ENCODE measurements at places on chromosomes 16 and 17.

DNA sequence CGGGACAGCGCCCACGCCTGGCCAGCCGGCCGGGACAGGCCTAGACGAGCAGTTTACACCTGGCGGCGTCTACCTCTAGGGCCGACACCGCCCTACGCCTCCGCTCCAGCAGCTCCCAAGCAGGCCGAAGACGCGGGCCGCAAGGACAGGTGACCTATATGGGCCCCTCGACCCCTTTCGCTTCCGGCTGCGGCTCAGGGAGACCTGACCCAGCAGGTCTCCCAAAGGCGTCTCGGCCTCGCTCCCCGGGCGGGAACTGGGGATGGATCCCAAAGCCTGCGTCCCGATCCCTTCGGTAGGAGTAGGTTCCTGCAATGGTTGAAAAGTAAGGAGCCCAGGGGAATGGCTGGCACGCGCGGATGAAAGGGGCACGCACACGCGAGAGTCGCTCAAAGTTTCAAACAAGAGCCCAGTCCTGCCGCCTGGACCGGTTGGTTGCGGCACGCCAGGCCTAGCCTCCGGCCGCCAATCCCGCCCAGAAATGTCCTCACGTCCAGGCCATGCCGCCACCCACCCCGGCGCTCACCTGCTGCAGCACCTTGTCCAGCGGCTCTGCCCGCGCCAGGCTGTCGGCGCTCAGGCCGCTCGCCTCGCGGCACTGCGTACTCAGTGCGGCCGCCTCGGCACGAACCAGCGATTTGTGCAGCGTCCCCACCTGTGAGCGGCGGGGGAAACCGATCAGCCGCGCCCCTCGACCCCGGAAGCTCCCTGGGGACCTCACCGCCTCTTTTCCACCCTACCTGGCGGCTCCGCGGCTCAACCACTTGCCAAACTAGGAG lies 630 bp downstream of the ESRP2 start:
- no peak for DNase-seq

DNA sequence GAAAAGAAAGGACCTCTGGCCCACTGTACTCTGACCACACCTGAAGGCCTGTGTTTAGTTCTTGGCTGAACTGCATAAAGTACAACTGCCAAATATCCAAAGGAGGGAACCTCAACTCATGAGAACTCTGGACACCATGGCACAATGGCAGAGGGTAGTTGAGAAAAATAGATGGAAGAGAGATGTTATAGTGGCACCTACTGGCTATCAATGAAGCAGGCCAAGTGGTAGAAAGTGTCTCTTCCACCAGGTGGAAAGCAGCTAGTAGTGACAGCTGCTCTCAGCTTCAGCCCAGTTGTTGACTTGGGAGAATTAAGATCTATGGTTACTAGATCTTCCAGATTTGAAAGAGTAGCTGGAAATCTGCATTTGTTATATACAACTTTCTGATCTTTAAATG lies 3.2 kb downstream of the MED31 start:
- peak; percentile 66 for DNase-seq

DNA sequence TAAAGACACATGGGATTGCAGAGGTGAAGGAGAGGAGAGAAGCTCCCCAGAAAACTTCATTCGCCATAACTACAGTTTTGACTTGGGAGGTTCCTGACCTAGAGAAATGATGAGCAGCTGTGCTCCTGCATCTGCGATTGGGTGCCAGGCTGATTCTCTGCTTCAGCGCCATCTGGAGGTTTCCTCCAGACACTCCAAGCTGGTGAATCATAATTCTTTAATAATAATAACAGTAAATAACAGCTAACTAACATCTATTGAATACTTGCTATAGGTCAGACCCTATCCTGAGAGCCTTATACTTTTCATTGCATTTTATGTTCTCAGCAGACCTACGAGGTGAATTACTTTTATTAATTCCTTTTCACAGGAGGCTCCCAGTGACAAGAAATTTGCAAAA lies 575.8 kb downstream of the TOX3 start:
- DNase-seq, result peak; percentile 2

GRCh38 chr17:42775534-42776098 lies 2.4 kb downstream of the VPS25 start:
- DNase-seq, result peak; percentile 49

GRCh38 chr17:46154151-46154816 lies 38.9 kb downstream of the KANSL1 start:
- peak; percentile 21 for DNase-seq

- DNase-seq, result no peak
These were observed 11.9 kb upstream of the RBFOX3 start for GRCh38 chr17:79622776-79623175.

- peak; percentile 68 for DNase-seq
These were observed at the start of gene TEX19 for GRCh38 chr17:82358465-82359350. Gene TEX19 (plus strand): TSS chr17:82359247. CDS start chr17:82362151, 2,904 bp downstream.

- DNase-seq, result no peak
These were observed 22.9 kb downstream of the RPGRIP1L start for GRCh38 chr16:53680756-53681155.

- DNase-seq, result no peak
These were observed 26.9 kb downstream of the RANBP10 start for GRCh38 chr16:67779256-67780014.

DNA sequence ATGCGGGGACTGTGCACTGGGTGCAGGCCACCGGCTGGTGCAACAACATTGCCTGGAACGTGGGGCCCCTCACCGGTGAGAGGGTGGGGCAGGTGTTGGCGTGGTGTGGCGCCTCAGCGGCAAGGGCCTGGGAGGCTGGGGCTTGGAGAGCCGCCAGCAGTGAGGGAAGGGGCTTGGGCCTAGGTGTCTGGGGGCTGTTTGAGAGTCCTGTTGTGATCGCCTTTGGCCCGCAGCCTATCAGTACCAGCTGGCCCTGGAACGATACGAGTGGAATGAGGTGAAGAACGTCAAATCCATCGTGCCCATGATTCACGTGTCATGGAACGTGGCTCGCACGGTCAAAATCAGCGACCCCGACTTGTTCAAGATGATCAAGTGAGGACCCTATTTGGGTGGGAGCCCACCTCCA lies 2.6 kb upstream of the TMEM88 start:
- DNase-seq, result no peak

GRCh38 chr17:67443931-67444595 lies 67.0 kb downstream of the PITPNC1 start:
- peak; percentile 28 for DNase-seq

DNA sequence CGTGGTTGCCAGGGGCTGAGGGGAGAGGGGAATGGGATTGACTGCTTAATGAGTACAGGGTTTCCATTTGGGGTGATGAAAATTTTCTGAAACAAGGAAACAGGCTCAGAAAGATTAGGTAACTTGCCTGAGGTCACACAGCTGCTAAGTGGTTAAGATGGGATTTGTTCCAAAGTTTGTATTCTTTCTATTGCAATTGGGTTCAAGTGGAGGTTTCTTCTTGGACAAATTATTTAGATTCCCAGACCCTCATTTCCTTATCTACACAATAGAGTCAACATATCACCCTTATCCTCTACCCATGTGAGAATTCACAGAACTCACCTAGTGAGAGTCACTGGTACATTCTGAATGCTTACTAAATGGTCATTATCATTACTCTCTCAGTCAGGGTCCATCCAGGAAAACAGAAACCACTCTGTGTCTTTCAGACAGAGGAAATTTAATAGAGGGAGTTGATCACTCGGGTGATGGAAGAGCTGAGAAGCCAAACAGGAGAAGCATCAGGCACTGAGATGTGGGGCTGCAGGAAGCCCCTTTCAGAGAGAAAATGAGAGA lies 22.6 kb downstream of the CACNG4 start:
- DNase-seq, result no peak

- DNase-seq, result peak; percentile 61
These were observed 8.1 kb upstream of the CXCL16 start for GRCh38 chr17:4747847-4748246.

GRCh38 chr16:3046641-3047386 lies 453 bp downstream of the MMP25 start:
- DNase-seq, result no peak

DNA sequence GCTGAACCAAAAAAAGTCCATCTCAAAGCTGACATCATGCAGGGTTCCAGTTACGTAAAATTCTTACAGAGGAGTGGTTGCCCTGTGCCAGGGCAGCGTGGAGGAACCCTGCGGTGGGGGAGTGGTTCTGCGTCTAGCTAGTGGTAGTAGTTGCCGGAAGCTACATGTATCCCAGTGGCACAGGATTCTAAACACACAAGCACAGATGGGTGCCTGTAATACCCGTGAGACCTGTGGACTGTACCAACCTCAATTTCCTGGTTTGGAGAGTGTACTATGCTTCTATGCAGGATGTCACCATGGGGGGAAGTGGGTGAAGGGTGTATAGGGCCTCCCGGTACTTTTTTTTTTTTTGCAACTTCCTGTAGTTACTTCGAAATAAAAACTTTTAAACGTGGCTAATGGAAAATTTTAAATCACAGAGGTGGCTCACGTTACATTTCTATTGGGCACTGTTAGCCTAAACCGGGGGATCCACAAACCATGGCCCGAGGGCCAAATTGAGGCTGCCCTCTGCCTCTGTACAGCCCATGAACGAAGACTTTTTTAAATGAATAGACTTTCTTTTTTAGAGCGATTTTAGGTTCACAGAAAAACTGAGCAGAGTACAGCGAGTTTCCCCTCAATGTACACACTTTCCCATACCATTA lies 38.5 kb downstream of the TBC1D16 start:
- peak; percentile 90 for DNase-seq

DNA sequence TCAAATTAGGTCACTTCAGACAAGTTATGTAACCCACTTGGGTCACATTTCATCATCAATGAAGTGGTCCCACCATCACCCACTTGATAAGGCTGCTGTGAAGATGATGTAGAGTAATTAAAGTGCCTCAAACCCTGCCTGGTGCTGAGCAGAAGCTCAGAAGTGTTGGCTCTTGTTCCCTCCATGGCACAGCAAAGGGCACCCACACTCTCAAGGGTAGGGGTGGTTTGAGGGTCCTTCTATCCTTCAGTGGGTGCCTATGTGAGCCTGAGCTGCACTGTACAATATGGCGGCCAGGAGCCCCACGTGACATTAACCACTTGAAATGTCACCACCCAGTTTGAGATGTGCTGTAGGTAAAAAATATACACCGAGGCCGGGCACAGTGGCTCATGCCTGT lies 71.5 kb downstream of the CYTH1 start:
- peak; percentile 27 for DNase-seq

DNA sequence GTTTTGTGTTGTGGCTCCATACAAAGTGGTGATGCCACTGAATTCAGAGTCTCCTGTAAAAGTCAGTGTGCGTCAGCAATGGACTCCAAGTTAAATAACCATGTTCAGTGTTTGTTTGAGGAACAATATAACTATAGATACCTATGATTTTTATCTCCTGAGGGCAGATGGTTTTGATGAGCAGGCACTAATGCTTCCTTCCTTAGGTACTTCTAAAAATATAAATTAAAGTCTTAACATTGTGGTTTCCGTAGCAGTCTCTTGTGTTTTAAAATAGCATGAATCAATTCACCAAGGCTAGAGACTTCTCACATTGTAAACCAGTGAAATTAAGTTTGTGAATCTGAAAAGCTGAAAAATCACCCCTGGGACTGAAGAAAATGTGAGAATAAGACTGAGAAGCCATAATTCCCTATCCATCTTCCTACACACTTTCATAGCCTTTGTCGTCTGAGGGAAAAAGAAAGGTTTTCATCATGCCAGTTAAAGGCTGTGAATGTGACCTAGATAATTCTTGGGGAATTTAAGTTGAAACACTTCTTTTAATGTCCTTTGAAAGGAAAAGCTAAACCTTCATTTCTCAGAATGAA lies 1502.9 kb downstream of the CDH11 start:
- no peak for DNase-seq

DNA sequence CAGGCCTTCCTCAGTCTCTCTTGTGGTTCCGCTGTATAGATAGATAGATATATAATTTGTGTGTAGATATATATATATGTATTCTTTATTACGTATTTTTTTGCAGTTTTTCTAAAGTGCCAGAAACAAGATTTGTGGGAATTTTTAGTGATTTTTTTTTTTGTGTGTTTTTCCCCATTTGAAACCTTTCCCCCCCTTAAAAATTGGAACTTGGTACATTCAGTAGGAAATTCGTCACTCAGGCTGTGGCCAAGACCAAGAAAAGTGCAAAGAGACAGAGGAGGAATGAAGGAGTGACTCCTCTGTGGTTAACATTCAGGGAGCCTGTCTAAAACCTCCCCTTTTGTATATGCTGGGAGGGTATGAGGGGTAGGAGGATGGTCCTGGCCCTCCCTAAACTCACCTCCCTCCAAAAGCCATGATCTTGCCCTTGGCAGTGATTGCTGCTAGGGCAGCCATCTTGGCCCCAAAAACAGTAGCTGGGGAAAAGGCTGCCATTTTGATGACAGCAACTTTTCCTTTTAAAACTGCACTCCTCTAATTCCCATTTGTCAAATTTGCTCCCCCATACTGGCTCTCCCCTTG lies 15.2 kb downstream of the CHRNB1 start:
- no peak for DNase-seq

DNA sequence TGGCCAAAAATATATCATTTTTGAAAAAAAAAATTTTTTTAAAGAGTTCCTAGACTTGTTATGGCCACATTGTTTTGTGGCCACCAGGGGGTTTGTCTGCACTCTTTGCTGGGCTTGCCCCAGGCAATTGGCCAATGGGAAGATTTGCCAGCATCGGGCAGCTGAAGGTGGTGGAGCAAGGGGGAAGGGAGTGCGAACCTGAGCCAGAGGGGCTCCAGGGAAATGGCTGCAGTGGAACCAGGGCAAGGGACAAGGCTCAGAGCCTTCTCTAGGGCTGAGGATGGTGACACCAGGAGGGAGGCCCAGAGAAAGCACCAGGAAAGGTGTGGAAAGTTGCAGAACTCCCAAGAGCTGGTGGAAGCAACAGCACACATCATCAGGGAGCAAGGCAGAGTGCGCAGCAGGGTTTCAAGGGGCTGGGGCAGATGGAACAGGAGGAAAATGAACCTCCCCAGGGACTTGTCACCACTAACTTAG lies 15.5 kb upstream of the CMIP start:
- DNase-seq, result peak; percentile 86

DNA sequence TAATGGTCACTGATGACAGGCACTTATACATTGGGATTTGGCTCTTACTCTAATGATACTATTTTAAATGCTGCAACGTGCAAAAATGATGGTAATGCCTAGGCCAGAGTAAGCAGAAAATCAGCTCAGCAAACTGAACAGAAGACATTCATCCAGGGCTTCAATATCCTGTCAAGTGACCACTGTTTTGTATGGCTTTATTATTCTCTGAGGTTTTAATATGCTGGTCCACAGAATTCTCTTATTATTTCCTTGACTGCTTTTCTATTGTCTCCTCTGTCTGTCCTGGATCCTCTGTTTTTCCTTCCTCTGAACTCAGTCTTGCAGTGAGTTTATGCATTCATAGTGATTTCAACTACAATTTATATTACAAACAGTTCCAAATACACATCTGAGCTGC lies 90.8 kb upstream of the PMFBP1 start:
- no peak for DNase-seq

DNA sequence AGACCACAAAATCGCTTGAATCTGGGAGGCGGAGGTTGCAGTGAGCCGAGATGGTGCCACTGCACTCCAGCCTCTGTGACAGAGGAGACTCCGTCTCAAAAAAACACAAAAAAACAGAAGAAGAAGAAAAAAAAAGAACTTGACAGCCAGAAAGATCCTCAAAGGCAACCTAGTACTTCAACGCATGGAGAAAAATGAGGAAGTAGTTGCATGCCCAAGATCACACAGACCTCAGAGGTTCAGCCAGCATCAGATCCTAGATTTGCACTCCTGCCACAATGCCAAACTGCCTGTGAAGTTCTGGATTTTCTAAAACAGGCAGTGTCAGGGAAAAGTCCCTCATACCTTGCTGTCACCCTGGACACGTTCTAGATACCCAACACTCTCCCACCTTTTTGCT lies 1.5 kb downstream of the ATPAF2 start:
- peak; percentile 87 for DNase-seq

- no peak for DNase-seq
These were observed 37.5 kb downstream of the RBFOX3 start for GRCh38 chr17:79573196-79573896.

- no peak for DNase-seq
These were observed 44.8 kb upstream of the NLRP1 start for GRCh38 chr17:5629128-5629527.

All from hematopoietic multipotent progenitor cell treated with erythropoietin and hydrocortisone succinate and interleukin-3 and kit ligand, for 4 days (in vitro differentiated cells).